ENCODE measurements at places on chromosomes 16 and 17.

- no peak for DNase-seq
Measured at GRCh38 chr16:88722784-88723506, 16.6 kb downstream of the CTU2 start.

GRCh38 chr17:59167571-59168001 lies 12.0 kb downstream of the PRR11 start:
- no peak for DNase-seq

- DNase-seq: peak; percentile 67
Measured at GRCh38 chr17:7548585-7549400, at the start of gene TNFSF12. Gene TNFSF12, plus strand, starts transcription at chr17:7549058. Its CDS starts 96 bp downstream, at chr17:7549154.

- DNase-seq: no peak
Measured at GRCh38 chr17:6437466-6437865, 2.5 kb upstream of the AIPL1 start.

DNA sequence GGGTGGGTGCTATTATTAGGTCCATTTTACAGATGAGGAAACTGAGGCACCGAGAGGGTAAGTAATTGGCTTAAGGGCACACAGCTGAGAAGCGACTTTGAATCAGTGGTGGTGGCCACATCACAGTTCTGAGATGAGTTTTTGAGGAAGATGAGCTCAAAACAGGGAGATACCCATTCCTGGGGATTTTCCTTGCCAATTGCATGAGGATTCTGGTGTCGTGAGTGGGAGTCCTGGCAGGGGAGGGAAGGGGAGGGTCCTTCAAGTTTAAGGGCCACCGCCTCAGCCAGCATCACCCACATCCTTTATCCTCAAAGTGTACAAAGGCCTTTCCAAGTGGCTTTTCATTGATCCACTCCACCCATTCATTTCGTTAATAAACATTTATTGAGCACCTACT lies 45.3 kb downstream of the IL21R start:
- no peak for DNase-seq

- no peak for DNase-seq
Measured at GRCh38 chr16:15643946-15644250, 944 bp upstream of the MARF1 start.

DNA sequence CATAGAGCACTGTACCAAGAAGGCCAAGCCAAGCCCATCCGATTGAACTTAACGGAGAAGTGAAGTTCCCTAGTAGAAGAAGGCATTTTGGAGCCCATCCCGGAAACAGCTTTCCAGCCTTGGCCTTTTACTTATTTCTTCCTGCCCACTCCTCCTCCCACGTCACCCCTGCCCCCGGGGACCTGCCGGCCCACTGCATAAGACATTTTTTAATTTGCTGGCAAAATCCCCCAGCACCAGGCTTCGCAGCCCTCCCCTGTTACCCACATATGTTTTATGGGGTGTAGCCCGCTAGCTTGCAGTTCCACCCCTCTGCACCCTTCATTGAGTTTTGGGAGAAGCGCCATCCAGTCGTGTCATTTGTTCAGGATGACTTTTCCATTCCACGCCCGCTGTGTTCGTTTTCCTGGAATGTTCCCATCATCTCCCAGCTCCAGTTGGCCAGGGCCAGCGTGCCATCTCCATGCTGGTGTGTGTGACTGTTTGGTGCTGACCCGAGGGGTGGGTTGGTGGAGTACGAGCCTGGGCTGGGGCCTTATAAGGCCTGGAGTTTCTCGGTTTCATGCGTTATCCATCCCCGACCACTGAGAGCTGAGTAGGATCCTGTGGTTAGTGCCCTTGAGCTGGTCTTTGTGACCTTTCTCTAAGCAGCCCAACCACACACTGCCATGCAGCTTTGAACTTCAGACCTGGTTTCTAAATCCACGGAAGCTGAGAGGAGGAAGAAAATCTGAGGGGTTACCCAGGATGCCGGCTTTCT lies 20.0 kb upstream of the TBX2 start:
- DNase-seq: peak; percentile 24

DNA sequence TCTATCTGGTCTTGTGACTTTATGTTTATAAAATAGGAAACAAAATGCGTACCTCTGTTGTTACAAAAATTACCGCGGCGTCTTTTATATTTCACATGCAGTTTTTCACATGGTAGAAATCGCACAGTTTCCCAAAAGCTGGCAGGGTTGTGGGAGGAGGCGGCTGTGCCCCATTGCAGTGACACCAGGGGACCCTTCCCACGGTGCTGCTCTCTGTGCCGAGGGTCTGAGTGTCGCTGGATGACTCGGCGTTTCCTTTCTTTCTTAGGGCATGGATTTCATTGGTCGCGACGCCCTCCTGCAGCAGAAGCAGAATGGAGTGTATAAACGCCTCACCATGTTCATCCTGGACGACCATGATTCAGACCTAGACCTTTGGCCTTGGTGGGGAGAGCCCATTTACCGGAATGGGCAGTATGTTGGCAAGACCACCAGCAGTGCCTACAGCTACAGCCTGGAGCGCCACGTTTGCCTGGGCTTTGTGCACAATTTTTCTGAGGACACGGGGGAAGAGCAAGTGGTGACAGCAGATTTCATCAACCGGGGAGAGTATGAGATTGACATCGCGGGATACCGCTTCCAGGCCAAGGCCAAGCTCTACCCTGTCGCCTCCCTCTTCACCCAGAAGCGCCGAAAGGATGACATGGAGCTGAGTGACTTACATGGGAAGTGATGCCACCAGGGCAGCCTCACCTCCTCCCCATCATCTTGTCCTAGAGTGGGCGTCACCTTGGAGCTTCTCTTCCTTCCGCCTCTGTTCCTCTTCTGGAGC lies 17.2 kb upstream of the CLEC18C start:
- no peak for DNase-seq

- no peak for DNase-seq
Measured at GRCh38 chr17:79465681-79466025, 145.2 kb downstream of the RBFOX3 start.

GRCh38 chr16:8861563-8862308 lies 7.1 kb downstream of the CARHSP1 start:
- DNase-seq: no peak

DNA sequence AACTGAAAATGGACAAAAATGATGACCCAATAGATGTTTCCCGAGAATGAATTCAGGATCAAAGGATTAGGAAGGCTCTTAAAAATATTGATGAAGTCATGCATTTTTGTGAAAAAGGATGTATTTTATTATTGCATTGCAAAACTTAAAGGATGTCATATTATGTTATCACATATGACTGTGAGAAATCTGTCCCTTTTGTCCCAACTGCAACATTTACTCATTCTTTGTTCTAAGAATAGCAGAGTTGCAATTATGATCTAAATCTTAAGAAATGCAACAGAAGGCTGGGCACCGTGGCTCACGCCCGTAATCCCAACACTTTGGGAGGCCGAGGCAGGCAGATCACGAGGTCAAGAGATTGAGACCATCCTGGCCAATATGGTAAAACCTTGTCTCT lies 13.1 kb upstream of the MYH13 start:
- no peak for DNase-seq

DNA sequence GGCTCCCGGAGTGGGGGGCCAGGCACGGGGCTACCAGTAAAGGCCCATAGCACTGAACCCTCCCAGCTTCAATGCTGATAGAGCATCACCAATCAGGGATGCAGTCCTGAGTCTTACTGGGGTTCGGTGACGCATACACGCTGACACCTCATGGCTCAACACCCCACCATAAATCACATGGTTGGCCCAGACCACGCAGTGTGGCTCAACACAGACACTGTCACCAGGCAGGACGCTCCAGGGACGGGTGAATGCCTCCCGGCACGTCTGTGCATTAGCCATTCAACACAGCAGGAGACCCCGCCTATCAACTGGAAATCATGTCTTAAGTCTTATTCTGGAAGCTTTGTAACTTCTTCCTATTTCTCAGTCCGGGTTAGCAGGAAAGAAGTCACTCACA lies 35.0 kb downstream of the NECAB2 start:
- no peak for DNase-seq

DNA sequence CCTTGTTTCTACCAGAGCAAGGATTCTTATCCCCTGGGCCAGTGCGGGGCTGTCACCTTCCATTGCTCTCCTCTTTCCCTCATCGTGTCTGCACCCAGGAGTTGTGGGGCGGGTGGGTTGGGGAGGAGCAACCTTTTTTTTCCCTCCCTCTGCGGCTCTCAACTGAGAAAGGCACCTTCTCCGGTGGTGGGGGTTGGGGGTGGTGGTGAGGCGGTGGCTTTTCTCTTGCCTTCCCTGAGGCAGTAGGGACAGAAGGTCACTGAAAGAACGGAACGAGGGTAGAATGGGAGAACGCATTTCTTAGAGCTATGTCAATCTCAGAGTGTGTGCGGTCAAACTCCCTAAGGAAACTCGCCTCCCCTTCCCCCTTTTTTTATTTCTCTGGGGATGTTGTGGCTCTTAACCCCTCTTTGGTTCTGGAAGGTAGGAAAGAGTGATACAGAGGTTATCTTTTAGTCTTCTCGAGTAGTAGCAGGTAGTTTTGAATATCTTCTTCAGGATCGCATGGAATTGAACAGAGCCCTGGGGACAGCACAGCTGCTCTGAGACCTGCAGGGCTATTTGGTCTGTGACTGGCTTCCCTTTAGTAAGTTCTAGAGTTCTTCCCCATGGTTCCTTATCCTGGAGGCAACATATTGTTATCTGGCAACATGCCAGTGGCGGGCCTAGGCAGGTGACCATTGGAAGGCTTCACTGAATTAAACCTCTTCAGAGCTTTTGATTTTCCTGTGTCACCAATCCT lies 994 bp downstream of the CLTC start:
- DNase-seq: peak; percentile 42

DNA sequence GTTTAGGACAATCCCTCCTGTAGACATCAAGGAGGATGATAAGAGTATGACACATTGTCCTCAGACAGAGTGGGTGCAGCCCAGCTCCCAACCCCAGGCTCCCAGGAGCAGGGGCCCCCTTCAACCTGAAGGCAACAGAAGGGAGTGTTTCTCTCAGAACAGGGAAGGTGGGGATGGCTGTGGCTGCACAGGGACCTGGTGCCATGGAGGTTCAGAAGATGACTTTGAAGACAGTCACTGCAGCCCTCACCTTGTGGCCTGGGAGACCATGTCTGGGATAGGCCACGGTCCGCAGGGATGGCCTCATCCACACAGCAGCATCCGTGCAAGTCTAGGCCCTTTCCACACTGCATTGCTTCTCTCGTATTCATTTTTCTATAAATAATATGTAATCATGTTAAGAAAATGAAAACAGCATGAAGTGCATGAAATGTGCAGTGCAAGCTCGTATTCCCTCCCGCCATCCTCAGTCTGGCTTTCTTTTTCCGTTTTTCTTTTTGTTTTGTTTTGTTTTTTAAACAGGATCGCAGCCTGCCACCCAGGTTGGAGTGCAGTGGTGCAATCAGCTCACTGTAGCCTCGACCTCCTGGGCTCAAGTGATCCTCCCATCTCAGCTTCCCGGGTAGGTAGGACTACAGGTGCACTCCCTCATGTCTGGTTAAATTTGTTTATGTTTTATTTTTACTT lies 71.1 kb downstream of the METRNL start:
- no peak for DNase-seq

- DNase-seq: no peak
Measured at GRCh38 chr17:62792447-62792800, 15.7 kb downstream of the MARCHF10 start.

- DNase-seq: no peak
Measured at GRCh38 chr17:57089391-57089790, 4.3 kb downstream of the AKAP1 start.

DNA sequence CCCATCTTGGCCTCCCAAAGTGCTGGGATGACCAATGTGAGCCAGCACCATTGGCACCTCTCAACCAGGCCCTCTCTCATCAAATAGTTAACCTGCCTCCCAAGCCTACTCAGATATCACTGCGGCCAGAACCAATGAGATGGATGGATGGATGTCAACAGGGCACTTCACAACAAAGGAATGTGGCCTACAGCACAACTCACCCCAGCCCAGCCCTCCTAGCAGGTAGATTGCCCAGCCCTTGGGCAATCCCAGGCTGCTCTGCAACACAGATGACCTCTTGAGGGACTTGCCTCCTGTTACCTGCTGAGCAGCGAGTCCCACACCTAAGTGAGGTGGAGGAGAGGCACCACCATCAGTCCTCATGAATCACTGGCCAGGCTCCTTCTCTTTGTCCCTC lies 22.6 kb upstream of the KIFC3 start:
- no peak for DNase-seq

DNA sequence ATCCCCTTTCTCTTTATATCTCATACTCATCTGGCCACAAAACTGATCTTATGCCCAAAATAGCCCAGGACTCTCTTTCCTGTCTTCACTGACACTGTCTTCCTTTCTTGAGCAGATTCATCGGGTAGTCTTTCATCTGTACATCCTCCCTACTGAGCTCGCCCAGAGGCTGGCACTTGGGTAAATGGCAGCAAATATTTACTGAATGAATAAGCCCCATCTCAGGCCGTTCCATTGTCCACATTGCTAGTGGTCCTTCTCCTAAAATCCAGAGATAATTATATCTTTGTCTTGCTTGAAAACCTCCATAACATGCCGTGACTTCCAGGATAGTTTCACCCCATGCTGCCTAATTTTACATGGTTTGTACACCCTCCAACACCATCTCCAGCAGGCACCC lies 158.1 kb upstream of the SDK2 start:
- DNase-seq: no peak

GRCh38 chr17:8470447-8471047 lies 34.9 kb downstream of the NDEL1 start:
- DNase-seq: no peak

DNA sequence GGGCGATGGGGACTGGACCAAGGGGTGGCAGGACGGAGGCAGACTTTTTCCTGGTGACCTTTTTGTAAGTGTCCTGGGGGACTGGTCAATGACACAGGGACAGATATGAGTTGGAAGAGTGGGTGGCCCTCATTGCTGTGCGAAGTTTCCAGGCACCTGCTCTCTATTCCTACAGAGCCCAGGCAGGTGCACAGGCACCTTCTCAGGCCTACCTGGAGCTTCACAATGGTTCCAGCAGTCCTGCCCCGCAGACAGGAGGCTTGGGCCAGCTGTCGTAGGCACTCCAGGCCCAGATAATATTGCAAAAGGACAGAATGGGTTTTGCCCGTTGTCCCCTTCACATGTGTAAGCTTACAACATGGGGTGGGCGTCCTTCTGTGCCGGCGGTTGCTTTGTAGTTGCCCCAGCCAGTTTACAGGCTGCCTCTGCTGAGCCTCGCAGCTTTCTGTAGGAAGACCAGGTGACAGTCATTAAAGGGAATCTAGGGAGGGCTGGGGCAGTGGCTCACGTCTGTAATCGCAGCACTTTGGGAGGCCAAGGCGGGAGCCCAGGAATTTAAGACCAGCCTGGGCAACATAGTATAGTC lies 84.3 kb downstream of the ARHGAP23 start:
- DNase-seq: no peak

DNA sequence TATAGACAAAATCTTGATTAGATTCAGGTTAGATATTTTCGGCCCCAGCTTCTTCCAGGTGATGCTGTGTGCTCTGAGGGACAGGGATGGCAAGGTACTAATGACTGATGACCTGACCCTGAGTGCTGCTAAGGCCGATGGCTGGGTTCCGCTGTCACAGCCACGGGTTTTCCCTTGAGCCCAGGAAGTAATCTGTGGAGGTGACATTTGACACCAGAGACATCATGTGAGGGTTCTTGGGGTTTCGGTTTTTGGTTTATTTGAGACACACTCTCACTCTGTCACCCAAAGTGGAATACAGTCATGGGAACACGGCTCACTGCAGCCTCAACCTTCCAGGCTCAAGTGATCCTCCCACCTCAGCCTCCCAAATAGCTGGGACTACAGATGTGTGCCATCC lies 9.8 kb downstream of the OTOP3 start:
- DNase-seq: no peak

Data from hepatic stellate cell (primary cell).